ENCODE measurements at places on chromosomes 4 and X.

DNA sequence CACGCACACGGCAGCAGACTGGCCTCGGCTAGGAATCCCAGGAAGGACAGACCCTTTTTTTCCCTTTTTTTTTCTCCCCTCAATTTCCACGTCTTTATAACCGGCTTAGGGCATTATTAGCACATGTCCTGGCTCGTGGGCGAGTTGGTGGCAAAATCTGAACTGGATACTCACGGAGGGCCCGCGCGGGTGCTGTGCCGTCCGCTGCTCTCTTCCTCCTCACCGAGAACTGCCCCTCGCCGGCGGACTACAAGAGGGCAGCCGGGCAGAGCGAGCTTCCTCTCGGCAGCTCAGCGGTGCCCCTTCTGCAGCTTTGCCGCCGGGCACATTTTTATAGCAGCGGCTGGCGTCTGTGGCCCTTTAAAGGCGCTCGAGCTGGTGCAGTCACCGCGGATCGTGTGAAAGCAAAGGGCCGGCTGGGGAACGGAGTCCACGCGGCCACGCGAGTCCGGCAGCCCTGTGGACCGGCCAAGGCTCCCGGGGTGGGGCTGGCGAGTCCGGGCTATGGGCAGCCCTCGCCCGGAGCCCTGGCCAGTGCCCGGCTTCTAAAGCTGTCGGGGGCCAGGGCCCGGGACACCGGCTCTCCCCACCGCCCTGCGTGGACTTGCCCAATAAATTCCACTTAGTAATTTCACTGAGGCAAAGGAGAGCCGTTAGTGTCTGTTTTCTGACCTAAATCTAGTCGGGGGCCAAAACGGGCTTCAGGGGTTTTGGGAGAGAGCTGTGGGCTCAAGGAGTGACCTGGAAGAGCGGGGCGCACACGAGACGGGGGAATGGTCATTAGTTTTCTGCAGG is 1.3 kb upstream of the CITED1 start:
- peak; percentile 2 for DNase-seq

- DNase-seq, result no peak
These were observed 280.1 kb downstream of the RAPGEF2 start for GRCh38 chr4:159382856-159383561.

GRCh38 chr4:15333692-15334633 is 93.9 kb upstream of the C1QTNF7 start:
- DNase-seq, result no peak

GRCh38 chr4:589219-589963 is 13.3 kb upstream of the TMEM271 start:
- no peak for DNase-seq

DNA sequence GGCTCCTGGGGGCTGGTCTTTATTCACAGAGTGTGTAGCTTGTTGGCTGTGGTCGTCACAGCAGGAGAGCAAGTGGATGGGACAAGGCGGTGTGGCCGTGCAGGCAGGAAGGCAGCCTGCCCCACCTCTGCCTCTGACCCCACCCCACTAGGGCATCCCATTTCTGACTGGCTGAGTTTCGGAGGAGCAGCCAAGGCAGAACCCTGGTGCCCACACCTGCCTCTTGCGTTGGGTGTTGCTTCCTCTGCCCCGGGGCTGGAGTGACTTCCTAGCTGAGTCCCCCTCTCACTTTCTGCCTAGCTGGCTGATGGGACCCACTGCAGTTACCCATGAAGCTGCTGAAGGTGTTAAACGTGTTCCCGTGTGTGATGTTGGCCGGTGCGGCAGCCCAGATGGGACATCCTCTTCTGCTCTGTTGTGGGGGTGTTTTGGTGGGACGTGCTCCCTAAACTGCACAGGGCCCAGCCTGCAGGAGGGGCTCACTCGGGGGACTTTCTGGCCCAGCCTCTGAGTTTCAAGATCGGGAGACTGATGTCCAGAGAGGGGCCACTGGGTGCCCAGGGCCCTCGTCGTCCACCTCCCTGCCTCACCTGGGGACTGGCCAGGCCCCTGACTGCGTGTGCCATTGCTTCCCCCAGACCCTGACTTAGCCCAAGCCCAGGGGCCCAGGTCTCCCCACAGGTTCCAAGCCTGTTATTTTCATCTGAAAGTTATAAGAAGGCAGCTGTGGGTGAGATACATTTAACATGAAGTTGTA is 101.5 kb downstream of the PSAPL1 start:
- DNase-seq, result no peak

DNA sequence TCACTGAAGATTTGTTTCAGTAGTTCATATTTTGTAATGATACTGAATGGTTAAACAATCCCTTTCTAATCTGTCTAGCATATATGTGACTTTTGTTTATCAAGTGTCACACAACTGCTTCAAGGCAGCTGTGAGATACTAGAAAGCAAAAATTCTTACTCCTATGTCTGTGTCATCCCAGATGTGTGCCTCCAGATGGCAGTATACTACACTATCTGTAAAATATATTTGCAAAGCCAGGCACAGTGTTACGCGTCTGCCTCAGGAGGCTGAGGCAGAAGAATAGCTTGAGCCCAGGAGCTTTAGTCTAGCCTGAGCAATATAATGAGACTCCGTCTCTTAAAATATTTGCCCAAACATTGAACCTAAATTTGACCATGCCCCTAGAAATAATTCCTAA is 4.0 kb downstream of the NUDT10 start:
- DNase-seq, result no peak

DNA sequence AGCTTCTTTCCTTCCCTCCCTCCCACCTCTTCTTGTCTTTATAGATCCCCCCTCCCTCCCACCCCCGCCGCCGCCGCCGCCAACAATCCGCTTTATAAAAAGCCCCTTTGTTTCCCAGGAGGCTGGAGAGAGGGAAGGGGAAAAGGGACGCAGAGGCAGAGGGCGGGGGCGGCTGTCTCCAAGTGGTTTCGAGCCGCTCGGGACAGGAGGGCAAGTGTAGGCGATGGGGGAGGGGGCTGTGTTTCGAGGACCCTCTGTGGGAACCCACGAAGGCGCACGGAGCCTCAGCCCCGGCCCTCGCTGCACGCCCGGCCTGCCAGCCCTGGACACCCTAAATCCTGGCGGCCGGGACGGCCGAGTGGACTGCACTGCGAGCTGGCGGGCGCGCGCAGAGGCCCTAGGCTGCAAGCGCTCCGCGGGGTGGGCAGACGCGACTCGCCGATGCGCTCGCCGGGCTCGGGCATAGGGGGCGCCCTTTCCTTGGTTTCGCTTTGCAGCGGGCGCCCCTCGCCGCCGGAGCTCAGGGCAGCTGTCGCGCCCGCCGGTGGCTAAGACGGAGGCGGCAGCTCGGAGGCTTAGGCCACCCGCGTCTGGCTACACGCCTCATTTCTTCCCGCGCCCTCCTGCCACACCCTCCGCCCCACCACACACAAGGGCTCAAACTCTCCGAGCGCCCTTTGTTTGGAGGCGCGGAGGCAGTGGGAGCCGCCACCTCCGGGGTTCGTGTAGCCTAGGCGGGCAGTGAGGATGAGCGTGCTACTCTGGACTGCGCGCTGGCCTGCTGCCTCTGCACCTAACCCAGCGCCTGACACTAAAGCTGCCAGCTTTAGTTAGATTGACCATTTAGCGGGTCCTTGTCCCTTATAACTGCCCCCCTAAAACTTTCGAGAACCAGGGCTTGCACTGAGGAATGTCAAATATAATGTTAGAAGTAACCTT is 2.2 kb downstream of the MAMLD1 start:
- DNase-seq, result peak; percentile 48

DNA sequence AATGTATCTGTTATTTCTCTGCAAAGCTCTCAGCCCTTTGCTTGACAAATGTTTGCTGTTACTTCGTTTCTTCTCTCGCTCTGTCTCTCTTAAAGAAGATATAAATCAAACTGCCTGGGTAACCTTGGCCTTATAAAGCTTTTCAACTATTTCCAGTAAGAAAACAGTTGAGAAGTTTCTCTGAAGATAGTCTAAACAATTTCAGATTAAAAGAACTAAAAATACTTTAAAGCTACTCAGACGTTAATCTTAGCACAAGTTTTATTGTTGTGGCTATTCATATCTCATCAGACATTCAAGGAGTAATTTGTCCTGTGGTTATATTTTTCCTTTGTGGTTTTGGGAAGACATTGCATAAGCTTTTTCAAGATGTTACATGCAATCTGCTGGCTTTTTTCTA is 22.6 kb downstream of the HOPX start:
- DNase-seq, result no peak

DNA sequence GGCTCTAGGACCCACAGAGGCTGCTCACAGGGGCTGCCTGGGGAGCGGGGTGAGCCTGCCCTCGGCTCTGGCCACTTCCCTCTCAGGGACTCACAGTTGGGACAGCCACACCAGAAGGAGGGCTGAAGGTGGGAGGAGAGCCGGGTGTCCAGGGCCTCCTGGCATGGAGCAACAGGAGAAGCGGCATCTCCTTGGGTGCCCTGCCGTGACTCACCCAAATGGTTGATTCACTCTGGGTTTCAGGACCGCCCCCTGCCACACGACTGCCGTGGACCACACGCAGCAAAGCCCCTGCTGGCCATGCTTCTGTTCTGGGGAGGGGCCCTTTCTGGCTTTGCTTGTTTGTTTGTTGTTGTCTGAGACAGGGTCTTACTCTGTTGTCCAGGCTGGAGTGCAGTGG is 86.0 kb upstream of the AFAP1 start:
- DNase-seq, result no peak

DNA sequence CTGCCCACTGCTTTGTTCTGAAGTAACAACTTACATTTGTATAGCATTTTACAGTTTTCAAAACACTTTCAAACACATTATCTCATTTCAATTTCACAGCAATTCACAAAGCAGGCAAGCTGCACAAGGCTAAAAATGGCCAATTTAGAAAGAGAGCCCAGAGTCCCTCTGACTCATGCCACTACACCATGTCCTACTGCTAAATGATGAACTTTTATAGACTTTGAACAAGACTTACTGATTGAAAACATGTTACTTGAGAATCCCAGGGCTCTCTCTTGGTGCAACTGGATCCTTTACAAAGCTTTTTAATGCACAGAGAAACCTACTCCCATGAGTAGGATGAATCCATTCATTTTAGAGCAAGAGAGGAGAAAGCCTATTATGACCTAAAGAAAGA is 5.8 kb upstream of the G3BP2 start:
- DNase-seq, result no peak

DNA sequence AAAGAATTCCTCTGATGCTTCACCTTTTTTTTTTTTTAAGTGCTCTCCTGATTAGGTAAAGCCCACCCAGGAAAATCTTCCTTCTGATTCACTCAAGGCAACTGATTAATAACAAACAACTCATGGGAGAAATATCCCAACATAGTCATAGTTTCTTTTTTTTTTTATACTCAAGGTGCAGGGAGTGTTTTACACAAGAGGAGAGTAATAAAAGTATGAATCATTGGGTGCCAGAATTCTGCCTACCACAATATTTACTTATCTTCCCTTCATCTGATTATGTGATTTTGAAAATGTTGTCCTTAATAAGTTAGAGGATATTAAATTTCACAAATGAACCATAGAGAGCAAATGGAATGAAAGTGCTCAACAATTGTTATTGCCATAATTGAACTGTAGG is 329.9 kb downstream of the TECRL start:
- DNase-seq, result no peak

- DNase-seq, result no peak
These were observed 23.7 kb downstream of the MAOA start for GRCh38 chrX:43679778-43680177.

- no peak for DNase-seq
These were observed 51.7 kb upstream of the MCF2 start for GRCh38 chrX:139759637-139760036.

DNA sequence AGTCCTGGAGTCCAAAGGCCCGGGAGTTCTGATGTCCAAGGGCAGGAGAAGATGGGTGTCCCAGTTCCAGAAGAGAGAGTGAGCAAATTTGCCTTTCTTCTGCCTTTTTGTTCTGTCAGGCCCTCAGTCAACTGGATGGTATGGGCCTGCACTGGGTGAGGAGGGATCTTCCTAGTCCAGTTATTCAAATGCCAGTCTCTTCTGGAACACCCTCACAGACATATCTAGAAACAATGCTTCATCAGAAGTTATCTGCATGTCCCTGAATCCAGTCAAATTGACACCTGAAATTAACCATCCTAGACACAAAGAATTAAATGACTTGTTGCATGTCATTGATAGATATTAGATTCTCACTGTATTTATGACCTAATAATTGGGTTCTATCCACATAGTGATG is 48.5 kb upstream of the TSPAN5 start:
- DNase-seq, result no peak

DNA sequence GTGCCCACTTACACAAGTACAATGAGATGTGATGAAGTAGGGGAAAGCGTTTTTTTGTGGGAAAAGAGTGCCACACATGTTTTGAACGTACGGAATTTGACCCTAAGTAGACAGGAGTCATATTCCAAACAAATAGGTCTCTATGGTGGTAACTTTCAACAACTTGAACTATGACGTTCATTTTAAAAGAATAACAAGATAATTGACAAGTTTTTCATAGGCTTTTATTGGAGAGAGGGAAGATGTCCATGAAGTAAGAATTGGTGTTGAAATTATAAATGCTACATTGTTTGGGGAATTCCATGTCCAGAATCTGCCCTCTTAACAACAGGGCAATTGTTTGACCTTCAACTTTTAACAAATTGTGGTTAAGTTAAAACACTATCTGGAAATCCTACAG is 126.5 kb downstream of the GASK1B start:
- DNase-seq, result no peak

DNA sequence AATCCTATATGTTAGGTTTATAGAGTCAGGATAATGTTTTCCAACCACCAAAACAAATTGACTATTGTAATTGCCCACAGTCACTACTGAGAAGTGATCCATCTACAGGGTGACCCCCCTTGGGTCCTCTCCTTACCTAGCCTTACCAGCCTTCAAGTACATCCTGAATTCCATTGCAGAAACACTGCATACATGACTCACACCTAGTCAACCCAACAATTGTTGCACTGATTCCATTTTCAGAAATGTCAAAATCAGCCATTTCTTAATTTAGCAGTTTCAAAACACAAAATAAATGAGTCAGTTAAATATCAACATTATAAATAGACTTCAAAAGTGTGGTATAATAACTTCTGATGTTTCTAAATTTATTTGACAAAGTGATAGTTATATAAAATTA is 106.3 kb upstream of the TNIP3 start:
- DNase-seq, result no peak

GRCh38 chr4:42152507-42153504 is at the start of gene BEND4:
Gene BEND4, minus strand, starts transcription at chr4:42152655. Its CDS starts 512 bp downstream, at chr4:42152143.
- no peak for DNase-seq

- no peak for DNase-seq
These were observed 17.6 kb upstream of the GABRA4 start for GRCh38 chr4:47010912-47011446.

DNA sequence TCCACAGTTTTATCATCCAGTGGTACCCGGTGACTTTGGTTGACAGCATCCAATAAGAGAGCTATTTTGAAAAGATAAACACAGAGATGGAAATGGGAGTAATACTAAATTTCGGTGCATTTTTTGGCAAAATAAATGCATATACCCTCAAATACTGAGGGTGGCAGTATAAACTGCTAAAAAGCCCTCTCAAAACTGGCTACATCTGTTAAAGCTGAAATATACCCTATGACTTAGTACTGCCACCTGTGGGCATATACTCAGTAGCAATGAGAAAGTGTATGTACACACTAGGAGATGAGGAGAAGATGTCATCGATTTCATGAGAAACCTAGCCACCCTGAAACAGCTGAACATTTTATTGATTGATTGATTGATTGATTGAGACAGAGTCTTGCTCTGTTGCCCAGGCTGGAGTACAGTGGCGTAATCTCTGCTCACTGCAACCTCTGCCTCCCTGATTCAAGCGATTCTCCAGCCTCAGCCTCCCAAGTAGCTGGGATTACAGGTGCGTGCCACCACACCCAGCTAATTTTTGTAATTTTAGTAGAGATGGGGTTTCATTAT is 12.2 kb upstream of the TMEM128 start:
- no peak for DNase-seq

GRCh38 chr4:10161840-10162239 is 45.2 kb upstream of the WDR1 start:
- peak; percentile 18 for DNase-seq

GRCh38 chr4:142413485-142413884 is 432.6 kb downstream of the INPP4B start:
- DNase-seq, result no peak

Data from effector memory CD4-positive, alpha-beta T cell (primary cell).